ENCODE measurements at places on chromosomes 11 and 22.

DNA sequence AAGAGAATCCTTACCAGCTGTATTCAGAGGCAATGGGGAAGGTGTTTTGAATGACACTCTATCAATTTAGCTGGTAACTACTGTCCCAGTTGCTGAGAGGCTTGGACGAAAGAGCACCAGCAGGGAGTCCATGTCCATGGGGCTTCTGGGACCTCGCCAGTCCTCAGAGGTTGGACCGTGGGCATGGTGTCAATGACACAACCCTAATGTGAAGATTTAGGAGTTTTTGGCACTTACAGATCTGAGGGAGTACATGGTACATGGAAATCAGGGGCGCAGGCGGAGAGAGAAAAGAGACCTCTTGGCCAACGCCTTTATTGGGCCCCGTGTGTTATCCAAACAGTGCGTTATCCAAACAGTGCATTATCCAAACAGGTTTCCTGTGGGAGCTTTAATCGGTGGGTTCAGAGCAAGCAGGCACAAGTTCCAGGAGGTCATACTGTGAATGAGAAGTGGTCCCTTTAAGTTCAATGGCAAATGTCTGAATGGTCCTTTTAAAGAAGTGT is 169.1 kb upstream of the B3GAT1 start:
- no peak for DNase-seq

GRCh38 chr11:131734871-131735270 is 364.5 kb downstream of the NTM start:
- DNase-seq: no peak

- DNase-seq: no peak
Observed at GRCh38 chr11:10283991-10284390, 10.0 kb downstream of the SBF2 start.

GRCh38 chr11:80598905-80599304 is 1158.1 kb upstream of the TENM4 start:
- no peak for DNase-seq

- DNase-seq: no peak
Observed at GRCh38 chr22:43008921-43009320, 6.0 kb downstream of the PACSIN2 start.

DNA sequence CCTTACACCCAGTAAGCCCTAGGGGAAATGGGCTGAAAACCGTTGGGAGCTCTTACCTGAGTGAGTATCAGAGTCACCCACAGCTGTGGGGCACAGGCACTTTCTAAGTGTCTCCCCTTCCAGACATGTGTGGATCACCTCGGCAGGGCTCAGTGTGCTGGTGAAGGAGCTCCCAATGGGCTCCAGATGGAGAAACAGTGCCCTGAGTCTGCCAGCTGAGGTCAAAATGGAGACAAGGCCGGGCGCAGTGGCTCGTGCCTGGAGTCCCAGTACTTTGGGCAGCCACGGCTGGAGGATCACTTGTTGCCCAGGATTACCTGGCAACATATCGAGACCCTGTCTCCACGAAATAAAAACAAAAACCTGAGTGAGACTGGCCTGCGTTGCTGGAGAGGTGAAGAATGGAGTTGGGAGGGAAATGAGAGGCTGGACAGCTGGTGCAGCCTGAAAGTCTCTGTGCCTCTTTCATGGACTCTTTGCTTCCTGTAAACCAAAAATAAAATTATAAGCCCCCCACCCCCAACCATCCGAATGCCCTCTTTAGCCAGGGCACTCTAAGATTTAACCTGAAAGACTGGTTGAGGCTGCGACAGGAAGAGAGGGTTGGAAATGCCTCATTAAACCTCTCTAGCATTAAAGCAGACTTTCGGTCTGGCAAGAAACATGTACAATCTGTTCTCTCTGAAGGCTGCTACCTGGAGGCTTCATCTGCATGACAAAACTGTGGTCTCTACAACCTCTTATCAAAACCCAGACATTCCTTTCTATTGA is 111.8 kb downstream of the SNX19 start:
- DNase-seq: no peak

DNA sequence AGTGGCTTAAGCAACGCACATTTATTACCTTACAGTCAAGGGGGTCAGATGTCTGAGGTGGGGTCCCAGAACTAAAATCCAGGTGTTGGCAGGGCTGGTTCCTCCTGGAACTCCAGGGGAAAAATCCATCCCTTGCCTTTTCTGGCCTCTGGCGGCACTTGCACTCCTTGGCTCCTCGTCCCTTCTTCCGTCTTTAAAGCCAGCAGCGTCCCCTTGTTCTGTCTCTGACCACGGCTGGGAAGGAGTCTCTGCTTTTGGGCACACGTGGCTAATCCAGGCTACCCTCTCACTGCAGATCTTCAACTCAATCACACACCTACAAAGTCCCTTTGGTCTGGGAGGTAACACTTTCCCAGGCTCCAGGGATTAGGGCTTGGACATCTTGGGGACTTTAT is 73.5 kb upstream of the WNT7B start:
- no peak for DNase-seq

GRCh38 chr11:129709801-129710398 is 105.7 kb upstream of the TMEM45B start:
- no peak for DNase-seq

DNA sequence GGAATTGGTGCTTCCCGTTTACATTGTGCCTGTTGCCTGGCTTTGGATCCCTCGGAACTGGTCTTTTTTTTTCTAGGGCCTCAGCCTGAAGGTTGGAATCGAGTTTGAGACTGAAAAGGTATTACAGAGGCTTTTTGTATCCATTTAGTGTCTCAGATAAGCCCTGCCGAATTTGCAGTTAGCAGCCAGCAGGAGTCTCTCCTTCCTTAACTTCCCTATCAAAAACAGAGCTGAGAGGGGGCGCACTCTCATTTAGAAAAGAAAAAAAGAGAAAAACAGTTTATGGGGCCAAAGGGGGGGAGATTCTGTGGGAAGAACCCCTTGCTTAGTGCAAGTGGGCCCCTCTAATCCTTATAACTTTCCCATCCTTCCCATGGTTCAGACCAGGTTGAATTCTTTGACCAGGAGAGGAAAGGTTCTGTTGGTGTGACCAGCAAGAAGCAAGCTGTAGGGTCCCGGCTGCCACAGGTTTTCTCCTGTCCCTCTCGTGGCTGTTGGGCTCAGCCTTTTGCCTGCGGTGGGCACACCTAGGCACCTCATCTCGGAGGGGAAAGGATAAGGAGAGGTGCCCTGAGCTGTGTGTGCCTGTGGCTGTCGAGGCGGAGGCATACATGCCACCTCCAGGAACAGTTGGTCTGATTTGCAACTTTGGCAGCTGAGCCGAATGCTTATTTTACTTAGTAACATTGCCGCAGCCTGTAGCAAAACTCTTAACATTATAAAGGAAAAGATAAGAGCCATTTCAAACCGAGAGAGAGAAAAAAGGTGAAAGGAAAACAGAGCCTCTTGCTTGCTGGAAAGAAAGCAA is 565.0 kb upstream of the CNTN5 start:
- DNase-seq: no peak

- no peak for DNase-seq
Observed at GRCh38 chr22:24471570-24471969, 23.6 kb upstream of the UPB1 start.

DNA sequence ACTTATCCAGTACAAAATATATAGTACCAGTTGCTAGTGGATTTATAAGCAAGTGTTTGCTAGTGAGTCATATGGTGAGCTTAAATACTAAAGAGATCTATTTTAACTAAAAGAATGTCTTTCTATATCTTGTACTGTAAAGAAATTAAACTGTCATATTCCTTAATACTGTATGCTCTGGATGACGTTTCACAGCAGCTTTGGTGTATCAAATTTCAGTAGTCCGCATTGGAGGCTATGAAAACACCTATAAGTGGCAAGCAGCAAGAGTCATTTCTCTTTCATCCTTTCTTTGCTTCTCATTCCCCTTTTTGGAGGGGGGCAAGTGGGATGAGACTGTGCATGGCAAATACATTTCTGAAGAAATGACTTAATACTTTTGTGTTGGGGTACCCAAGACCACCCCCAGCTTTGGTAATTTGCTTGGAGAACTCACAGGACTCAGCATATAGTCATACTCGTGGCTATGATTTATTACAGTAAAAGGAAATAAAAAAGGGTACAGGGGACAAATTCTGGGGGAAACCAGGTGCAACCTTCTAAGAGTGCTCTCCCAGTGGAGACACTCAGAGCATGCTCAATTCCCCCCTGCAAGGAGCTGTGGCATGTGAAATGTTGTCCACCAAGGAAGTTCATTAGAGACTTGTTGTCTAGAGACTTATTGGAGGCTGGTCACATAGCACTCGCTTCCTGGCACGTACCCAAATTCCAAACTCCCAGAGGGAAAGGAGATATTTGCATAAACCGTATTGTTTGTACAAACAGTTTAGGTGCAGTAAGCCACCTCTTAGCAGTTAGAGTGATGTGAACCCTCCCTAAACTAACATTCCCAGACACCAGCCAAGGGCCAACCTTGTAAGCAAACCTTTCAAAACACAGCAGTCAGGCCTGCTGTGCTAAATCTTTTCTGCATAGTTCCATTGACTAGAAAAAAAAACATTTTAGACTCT is 210.8 kb downstream of the PGR start:
- no peak for DNase-seq

DNA sequence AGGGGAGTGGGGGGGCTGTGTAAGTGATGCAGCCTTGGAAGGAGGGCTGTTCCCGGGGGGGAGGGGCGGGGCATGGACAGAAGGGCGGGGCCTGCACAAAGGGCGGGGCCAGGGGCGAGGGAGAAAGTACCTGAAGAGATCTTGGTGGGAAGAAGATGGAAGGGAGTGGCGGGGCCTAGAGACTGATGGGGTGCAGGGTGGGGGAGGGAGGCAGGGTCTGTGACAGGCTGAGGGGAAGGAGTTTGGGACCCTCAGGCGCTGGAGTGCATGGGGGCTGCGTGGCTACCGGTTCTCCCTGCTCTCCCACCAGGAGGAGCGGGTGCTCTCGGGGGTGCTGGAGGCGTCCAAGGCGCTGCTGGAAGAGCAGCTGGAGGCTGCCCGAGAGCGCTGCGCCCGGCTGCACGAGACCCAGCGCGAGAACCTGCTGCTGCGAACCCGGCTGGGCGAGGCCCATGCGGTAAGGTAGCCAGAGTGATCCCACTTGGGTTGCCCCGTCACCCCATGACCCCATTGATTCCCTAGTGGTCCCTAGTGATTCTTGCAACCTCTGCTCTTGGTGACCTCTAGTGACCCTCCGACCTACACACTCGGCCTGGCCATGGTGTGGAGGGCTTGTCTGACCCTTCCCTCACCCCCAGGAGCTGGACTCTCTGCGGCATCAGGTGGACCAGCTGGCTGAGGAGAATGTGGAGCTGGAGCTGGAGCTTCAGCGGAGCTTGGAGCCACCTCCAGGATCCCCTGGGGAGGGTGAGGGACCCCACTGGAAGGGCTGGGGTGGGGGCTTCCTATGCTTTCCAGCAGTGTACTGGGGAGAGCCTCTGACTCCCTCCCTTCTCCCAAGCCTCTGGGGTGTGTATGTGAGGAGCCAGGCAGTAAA is 3.1 kb downstream of the CCDC88B start:
- no peak for DNase-seq

DNA sequence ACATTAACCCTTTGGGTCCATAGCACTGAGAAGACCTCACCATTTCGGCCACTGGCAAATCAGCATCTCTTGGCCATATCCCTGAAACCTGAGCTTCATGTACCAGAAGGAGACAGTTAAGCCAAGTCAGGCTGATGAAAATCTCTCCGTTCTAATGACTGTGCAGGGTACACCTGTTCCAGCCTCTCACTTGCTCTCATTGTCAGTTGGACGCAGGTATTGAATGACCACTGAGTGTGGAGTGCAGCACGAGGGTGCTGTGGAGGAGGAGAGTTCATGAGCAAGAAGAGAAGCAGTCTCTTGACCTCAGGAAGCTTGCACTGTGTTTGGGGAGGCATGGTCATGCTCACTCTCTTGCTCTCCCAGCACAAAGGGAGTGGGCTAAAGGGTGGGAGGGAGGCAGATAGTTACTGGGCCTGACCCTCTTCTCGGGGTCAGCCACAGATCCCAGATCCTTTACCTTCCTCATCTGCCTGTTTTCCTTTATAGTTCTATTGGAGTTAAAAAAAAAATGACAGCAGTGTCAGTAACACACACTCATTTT is 65.2 kb downstream of the ZBTB16 start:
- no peak for DNase-seq

DNA sequence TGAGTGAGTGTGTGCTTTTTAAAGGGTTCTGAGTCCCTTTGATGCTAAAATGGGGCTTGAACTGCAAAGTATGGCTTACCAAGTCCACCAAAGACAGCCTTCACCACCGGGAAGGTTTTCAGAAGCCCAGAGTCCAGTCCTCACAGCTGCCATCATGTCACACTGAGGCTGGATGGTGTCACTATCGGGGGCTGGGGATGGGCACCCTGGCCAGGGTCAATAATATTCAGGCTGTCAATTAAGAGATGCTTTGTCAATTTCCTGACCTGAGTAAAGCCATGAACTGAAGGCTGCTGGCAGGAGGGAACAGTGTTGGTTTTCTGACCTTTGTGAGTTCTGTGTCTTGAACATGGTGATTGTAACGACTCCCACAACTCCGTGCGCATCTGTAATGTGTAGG is 373.0 kb upstream of the B3GAT1 start:
- no peak for DNase-seq

DNA sequence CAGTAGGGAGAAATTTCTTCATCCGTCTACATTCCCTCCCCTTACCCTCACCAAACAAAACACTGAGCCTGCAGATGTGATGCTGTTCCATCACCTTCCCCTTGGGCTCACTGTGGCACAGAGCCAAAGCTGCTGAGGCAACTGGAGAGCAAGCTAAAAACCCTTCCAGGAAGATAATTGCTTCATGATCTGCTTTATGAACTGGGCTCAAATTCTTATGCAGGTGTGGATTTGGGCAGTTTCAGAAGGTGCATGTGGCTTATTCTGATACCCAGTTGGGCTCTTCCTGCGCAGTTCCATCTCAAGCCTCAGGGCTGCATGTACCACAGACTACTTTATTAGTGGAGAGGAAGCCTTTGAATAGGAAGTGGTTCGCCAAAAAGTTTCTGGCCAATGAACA is 58.3 kb downstream of the AAMDC start:
- no peak for DNase-seq

- no peak for DNase-seq
Observed at GRCh38 chr11:95451261-95451660, 220.3 kb upstream of the SESN3 start.

GRCh38 chr11:78304201-78304600 is 113.4 kb downstream of the GAB2 start:
- DNase-seq: no peak

DNA sequence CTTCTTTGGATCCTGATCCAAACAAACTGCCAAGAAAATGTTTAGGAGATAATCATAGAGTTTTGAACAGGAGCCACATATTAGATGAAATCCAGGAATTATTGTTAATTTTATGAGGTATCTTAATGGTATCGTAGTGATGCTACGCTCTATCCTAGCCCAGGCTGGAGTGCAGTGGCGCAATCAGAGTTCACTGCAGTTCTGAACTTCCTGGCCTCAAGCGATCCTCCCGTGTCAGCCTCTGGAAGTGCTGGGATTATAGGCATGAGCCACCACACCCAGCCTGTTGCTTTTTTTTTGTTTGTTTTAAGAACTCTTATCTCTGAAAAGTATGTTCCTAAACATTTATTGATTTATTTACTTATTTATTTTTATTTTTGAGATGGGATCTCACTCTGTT is 2.4 kb downstream of the GSTT4 start:
- no peak for DNase-seq

- peak; percentile 42 for DNase-seq
Observed at GRCh38 chr11:67269401-67270255, 3.4 kb downstream of the GRK2 start.

- no peak for DNase-seq
Observed at GRCh38 chr22:20419664-20419951, 18.0 kb downstream of the SCARF2 start.
